HepG2 (cell line): ENCODE measurements at places on chromosomes 12 and 14. TPM values are rescaled to one million over a fixed set of nuclear protein-coding genes. Genes with fewer than 3 reads are reported as not detected.

DNA sequence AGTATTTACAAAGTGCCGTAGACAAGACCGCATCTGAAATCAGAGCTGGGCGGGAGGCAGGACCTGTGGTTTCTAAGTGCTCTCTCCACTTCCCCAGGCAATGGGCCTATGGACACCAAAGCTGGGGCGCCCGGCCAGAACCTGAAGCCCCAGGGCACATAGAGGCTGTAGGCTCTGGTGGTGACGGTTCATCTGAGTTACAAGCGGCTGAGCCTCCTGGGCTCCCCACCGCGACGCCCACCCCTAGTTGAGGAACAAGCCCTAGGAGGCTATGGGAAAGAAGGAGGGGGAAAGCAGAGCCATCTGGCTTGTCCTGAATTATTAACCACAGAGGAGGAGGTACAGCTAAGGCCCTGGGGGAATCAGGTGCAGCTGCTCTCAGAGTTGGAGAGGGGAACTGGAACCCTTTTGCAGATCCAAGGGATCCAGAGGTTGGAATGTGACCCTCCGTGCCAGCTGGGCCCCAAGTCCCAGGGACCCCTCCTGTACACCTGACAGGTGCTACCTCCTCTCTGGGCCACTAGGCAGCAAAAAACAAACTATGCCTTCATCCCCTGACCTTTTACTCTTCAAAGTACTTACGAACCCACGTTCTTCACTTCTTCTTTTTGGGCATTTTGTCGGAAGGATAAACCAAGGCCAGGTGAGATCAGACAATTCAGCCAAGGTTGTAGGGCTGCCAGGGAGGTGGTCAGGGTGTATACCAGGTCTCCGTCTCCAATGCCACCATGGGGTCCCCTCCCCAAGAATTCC, 77.2 kb downstream of the ARL6IP4 start:
- no peak for DNase-seq

The ENDOU gene
- total RNA-seq = not detected in 2 replicates

The HOXC13 gene
- total RNA-seq = 0.07 TPM in 2 replicates

GRCh38 chr12:26274441-26275312, 79.3 kb downstream of the SSPN start:
- DNase-seq = peak; percentile 96

- no peak for DNase-seq
These were observed 268.7 kb upstream of the TBX3 start for GRCh38 chr12:114952573-114953271.

DNA sequence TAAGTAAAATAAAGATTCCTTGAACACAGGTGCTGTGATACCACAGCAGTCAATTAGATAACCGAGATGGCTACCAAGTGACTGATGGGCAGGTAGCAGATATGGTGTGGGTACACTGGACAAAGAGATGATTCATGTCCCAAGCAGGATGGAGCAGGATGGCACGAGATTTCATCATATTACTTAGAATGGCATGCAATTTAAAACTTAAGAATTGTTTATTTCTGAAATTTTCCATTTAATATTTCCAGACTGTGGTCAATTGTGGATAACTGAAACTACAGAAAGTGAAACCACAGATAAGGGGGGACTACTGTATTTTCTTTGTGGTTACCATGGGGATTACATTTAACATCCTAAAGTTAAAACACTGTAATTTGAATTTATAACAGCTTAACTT, 7.5 kb upstream of the ZFP36L1 start:
- DNase-seq = no peak

The GPX2 gene
- total RNA-seq = 674 and 839 TPM in 2 replicates

DNA sequence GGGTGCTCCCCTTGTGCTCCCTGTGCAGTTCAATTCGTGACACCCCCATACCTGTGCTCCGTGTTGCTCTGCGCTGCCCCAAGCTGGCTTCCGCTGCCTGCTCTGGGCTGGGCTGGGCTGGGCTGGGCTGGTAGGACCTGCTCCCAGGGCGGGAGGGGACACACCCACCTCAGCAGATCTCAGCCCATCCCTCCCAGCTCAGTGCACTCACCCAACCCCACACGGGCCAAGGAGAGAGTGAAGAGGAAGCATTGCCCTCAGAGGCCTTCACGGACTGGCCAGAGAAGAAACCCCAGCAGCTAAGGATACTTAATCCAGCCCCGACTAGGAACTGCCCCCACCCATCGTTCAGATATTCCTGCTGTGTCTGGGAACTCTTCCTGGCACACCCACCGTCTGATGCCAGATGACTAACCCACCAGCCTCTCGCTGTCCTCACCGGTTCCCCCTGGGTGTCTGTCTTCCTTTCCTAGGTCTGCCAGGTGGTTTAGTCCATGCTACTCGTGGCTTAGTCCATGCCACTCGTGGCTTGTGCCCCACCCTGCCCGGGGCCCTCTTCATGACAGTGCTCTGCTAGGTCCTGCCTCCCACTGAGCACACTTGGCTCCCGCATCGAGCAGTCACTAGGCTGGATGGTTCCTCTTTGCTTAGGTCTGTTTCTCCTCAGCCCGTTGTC, at the start of gene LPAR5:
Gene LPAR5 (minus strand): TSS at position 104 of the 676 bp plus-strand sequence. CDS start 14,711 bp downstream, outside the sequence.
- DNase-seq = no peak

The NOS1 gene
- not detected in 2 replicates for total RNA-seq

- no peak for DNase-seq
These were observed 17.7 kb downstream of the PSMC1 start for GRCh38 chr14:90274019-90274418.

The ZNF140 gene
- 13.5 and 20.7 TPM in 2 replicates for total RNA-seq

GRCh38 chr12:30599608-30600007, 96.1 kb downstream of the IPO8 start:
- peak; percentile 97 for DNase-seq
